Spinal cord (tissue), 10 donors: ENCODE measurements at places on chromosomes 6 and 20. TPM values are rescaled to one million over a fixed set of nuclear protein-coding genes. Genes with fewer than 3 reads are reported as not detected.

Gene IRF4
- 1.0 TPM for total RNA-seq

Gene RAET1L
- not detected for total RNA-seq

GRCh38 chr6:167331565-167331964 is 6.7 kb downstream of the TTLL2 start:
- H3K4me3 ChIP-seq: no peak overlapping the region
- H3K27me3 ChIP-seq: no peaks in the 10 kb centered on the region
- no peaks in the 10 kb centered on the region for H3K4me1 ChIP-seq
- H3K27ac ChIP-seq: no peak overlapping the region

DNA sequence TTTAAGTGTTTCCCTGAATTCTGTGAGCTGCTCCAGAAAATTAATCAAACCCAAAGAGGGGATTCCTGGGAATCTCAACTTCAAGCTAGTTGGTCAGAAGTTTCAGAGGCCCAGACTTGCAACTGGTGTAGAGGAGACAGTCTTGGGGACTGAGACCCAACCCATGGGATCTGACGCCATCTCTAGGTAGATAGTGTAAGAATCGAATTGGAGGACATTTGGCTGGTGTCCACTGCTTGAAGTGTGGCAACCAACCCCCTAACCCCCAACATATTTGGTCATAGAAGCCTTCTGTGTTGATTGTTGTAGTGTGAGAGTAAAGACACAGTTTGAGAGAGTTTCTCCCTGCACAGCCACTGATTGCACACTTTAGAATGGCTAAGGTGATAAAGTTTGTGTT is 103.5 kb upstream of the CARMIL1 start:
- H3K4me3 ChIP-seq: no peak overlapping the region
- no peak for DNase-seq
- no peaks in the 10 kb centered on the region for H3K27me3 ChIP-seq
- H3K27ac ChIP-seq: no peak overlapping the region

DNA sequence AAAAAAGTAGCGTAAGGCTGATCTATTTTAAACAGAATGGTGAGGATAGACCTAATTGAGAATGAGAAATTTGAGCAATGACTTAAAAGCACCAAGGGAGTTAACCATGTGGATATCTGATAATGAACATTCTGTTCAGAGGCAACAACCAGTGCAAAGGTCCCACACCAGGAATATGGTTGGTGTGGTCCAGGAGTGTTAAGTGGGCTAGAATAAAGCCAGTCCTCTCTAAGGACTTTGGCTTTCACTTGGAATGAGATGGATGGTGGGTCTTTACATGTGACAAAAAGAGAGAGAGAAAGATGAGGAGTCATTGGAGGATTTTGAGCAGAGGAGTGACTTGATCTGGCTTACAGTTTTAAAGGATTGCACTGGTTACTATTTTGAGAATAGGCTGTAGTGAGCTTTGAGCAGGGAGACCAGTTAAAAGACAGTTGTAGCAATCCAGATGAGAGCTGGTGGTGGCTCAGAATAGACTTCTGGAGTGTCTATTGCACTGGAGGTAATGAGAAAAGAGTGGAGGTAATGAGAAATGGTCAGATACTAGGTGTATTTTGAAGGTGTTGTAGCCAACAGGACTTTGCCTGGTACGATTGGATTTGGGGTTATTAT is 89.8 kb downstream of the SCAF8 start:
- H3K4me1 ChIP-seq: no peaks in the 10 kb centered on the region
- H3K27ac ChIP-seq: no peak overlapping the region
- DNase-seq: no peak
- H3K27me3 ChIP-seq: no peaks in the 10 kb centered on the region
- peaks cover 22% of the 10 kb centered on the region for H3K36me3 ChIP-seq
- H3K4me3 ChIP-seq: no peak overlapping the region

DNA sequence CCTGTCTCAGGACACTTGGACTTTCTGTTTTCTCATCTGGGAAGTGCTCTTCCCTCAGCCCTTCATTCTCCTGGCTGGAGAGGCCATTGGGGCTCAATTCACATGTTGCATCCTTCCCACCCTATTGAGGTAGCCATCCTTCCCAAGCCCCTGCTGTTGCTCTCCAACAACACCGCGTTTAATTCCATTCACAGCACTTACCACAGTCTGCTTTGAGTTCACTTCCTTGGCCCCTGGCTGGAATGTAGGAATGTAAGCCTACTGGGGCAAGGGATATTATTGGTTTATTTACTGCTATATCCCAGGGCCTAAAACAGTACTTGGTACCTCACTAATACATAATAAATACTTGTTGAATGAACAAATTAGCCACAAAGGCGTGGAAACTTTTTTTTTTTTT is 6.7 kb upstream of the GFOD1 start:
- no peaks in the 10 kb centered on the region for H3K27me3 ChIP-seq
- no peak overlapping the region for H3K4me3 ChIP-seq
- DNase-seq: no peak
- no peak overlapping the region for H3K27ac ChIP-seq
- H3K4me1 ChIP-seq: no peaks in the 10 kb centered on the region
- no peaks in the 10 kb centered on the region for H3K36me3 ChIP-seq

GRCh38 chr6:20845592-20845991 is 311.3 kb downstream of the CDKAL1 start:
- no peaks in the 10 kb centered on the region for H3K27me3 ChIP-seq
- H3K4me3 ChIP-seq: no peak overlapping the region
- H3K4me1 ChIP-seq: no peaks in the 10 kb centered on the region
- no peaks in the 10 kb centered on the region for H3K36me3 ChIP-seq

- H3K4me3 ChIP-seq: no peak overlapping the region
- H3K36me3 ChIP-seq: no peaks in the 10 kb centered on the region
- DNase-seq: no peak
- no peak overlapping the region for H3K27ac ChIP-seq
- no peaks in the 10 kb centered on the region for H3K27me3 ChIP-seq
These were observed 447.9 kb downstream of the HTR1B start for GRCh38 chr6:77015350-77015749.

DNA sequence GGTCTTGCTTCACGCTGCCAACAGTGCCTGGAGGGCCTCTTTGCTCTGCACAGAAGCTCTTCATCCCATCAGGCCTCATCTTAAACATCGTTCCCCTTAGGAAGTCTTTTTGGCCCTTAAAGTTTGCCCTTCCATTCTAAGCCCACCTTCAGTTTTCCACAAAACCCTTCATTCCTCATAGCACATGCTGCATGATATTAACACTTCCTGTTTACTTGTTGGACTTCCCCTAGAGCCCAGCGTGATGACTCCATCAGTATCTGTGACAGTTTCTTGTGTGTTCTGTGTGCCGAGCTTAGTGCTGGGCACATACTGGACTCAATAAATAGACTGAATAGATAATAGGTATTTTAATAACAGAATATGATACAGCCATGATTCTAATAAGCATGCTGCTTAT is 2.2 kb downstream of the NT5DC1 start:
- no peak overlapping the region for H3K4me3 ChIP-seq
- H3K27me3 ChIP-seq: no peaks in the 10 kb centered on the region
- H3K36me3 ChIP-seq: no peaks in the 10 kb centered on the region

DNA sequence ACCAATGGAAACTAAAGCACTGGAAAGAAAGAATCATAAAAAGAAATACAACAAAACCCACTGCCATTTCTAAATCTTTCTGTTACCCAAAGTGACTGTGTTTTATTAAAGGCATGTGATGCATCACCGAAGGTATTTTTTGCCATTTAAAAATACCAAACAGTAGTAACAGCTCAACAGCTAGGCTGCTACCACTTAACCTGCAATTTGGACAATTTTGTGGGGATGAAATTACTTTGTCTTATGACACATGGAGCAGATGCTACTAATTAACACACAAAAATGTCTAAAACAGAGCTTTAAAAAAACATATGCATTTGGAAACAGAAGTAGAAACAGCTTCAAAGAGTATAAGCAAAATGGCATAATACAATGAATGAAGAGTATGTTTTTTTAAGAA is 97.4 kb downstream of the ATXN1 start:
- H3K27me3 ChIP-seq: no peaks in the 10 kb centered on the region
- no peak for DNase-seq
- no peak overlapping the region for H3K27ac ChIP-seq
- no peaks in the 10 kb centered on the region for H3K36me3 ChIP-seq
- H3K4me1 ChIP-seq: no peaks in the 10 kb centered on the region
- H3K4me3 ChIP-seq: no peak overlapping the region

- no peak overlapping the region for H3K27ac ChIP-seq
- no peak overlapping the region for H3K4me3 ChIP-seq
- peaks cover 76% of the 10 kb centered on the region for H3K27me3 ChIP-seq
- DNase-seq: no peak
These were observed 1.6 kb downstream of the CDH22 start for GRCh38 chr20:46306743-46307138.

DNA sequence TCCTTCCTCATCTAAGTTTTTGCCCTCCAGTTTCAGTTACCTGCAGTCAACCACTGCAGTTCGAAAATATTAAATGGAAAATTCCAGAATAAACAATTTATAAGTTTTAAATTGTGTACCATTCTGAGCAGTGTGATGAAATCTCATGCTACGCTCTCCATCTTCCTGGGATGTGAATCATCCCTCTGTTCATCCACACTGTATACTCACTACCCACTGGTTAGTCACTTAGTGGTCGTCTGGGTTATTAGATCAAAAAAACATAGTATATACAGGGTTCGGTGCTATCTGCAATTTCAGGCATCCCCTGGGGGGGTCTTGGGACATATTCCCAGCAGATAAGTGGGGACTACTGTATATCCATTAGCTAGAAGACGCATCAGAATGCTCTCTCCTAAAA is 151.9 kb upstream of the SLC22A16 start:
- H3K27me3 ChIP-seq: no peaks in the 10 kb centered on the region
- H3K4me1 ChIP-seq: no peaks in the 10 kb centered on the region
- no peak overlapping the region for H3K4me3 ChIP-seq
- no peak overlapping the region for H3K27ac ChIP-seq

DNA sequence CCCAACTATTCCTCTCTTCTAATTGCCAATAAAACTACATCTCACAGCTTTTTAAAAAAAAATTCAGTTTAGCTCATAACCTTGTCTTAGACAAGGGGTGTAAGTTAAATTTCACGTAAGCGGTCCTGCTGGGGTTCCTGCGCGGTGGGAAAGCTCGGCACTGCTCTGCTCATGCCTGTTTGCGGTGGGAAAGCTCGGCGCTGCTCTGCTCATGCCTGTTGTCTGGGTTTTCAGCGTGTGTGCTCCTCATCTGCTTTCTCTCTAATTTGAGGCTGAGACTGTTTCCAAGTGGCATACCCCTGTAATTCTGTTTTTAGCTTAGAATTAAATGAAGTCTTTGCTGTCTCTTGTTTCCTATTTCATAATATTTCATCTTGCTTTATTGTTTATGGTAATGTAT is 18.6 kb downstream of the ARID1B start:
- peaks cover 32% of the 10 kb centered on the region for H3K4me1 ChIP-seq
- DNase-seq: peak; percentile 61
- H3K4me3 ChIP-seq: no peak overlapping the region
- H3K36me3 ChIP-seq: peaks cover 8% of the 10 kb centered on the region

DNA sequence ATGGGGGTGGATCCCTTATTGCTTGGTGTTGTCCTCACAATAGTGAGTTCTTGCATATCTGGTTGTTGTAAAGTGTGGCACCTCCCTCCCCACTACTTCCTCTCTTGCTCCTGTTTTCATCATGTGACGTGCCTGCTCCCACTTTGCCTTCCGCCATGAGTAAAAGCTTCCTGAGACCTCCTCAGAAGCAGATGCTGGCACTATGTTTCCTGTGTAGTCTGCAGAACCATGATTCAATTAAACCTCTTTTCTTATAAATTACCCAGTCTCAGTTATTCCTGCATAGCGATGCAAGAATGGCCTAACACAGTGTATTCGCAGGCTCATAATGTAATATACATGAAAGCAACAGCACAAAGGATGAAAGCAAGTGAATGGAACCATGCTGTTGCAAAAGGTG is 28.4 kb upstream of the ANKRD60 start:
- DNase-seq: no peak
- no peaks in the 10 kb centered on the region for H3K4me1 ChIP-seq
- H3K36me3 ChIP-seq: no peaks in the 10 kb centered on the region
- no peaks in the 10 kb centered on the region for H3K27me3 ChIP-seq

DNA sequence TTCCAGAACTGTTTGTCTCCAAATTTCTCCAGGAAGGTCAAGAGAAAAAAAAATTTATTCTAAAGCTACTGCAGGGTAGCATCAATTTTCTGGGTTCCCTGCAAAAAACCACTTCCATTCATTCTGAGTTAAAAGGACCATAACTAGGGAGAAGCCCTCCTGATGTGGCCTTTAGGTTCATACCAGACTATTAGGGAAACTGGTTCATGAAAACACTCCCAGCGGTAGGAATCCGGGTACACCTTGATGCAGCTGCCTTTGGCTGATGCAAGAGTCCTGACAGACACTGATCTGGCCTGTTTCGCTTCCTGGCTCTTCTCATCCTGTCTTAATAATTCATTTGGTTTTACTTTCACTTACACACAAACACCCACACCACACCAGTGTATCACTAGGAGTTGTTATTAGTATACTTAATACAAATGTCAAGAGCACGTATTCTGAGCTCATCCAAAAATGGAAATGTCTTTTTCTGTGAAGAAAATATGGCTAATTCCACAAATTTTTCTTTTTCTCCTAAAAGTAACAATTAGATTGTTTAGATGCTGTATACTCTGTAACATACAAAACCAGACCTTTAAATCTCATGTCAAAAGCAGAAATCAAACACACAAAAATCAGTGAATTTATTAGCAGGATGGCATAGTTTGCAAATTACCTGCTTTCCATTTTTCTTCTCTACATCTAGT is 38.4 kb upstream of the ARHGAP18 start:
- no peak overlapping the region for H3K27ac ChIP-seq
- H3K4me3 ChIP-seq: no peak overlapping the region
- no peaks in the 10 kb centered on the region for H3K4me1 ChIP-seq
- no peaks in the 10 kb centered on the region for H3K27me3 ChIP-seq
- no peak for DNase-seq

DNA sequence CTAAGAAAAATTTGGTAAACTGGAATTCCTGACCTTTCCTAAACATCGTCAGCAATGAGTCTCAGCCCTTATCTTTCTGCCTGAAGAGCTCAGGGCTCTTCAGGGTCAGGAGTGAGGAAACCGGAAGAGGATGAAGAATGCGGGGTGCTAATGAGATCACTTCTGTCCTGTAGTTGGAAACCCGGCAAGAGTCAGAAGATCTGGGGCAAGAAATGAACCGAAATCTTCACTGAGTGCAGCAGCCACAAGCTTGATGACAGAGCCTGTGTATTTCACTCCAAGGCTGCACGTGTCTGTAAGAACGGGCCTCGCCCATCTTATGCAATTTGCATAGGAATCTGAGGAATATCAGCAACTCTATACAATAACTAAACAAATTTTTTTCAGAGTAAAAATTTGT is 60.4 kb upstream of the QKI start:
- H3K27ac ChIP-seq: peak overlapping the region; percentile 79
- no peaks in the 10 kb centered on the region for H3K36me3 ChIP-seq
- no peak for DNase-seq
- peaks cover 43% of the 10 kb centered on the region for H3K4me1 ChIP-seq
- no peaks in the 10 kb centered on the region for H3K27me3 ChIP-seq
- H3K4me3 ChIP-seq: no peak overlapping the region

- no peaks in the 10 kb centered on the region for H3K36me3 ChIP-seq
- H3K27me3 ChIP-seq: peaks cover 12% of the 10 kb centered on the region
- H3K27ac ChIP-seq: no peak overlapping the region
- peaks cover 4% of the 10 kb centered on the region for H3K4me1 ChIP-seq
- no peak overlapping the region for H3K4me3 ChIP-seq
- no peak for DNase-seq
These were observed 134.2 kb upstream of the IFNGR1 start for GRCh38 chr6:137353346-137353745.
